Activated CD4-positive, alpha-beta T cell treated with anti-CD3 and anti-CD28 coated beads, Interleukin-2, Interleukin-4, amounts not matched to agents 100 ng/mL and 50 ng/mL, durations not matched to agents 16 hours and 8 hours (primary cell): ENCODE measurements at places on chromosomes 3 and 15.

DNA sequence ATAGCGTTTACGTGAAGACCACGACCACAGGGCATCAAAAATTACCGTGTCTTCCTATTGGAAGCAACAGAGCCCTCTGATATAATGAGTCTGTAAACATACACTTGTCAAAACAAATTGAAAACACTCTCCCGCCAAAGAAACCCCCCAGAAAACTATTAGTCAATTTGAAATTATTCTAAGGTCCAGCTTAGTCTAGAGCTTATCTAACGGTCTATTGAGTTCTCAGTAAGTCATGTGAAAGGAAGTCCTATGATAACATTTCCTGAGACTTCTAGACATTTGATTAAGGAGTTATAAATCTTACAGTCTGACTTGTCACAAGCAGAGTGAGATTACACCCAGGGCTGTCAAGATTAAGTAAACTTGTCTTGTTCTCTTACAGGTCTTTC, 356.3 kb downstream of the FOXP1 start:
- DNase-seq, result peak; percentile 62

DNA sequence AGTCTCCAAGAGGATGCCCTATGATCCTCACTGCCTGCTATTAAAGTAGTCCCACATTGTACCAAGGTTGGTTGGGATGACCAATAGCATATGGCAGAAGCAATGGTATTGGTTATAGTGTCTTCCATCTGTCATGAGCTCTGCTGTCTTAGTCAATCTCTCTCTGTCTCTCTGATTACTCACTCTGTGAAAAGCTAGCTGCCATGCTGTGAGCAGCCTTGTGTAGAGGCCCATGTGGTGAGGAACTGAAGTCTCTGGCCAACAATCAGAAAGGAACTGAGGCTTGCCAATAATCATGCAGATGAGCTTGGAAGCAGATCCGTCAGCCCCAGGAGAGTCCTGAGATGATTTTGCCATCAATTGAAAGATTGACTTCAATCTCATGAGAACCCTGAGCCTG, 60.3 kb upstream of the CFAP161 start:
- DNase-seq, result no peak

DNA sequence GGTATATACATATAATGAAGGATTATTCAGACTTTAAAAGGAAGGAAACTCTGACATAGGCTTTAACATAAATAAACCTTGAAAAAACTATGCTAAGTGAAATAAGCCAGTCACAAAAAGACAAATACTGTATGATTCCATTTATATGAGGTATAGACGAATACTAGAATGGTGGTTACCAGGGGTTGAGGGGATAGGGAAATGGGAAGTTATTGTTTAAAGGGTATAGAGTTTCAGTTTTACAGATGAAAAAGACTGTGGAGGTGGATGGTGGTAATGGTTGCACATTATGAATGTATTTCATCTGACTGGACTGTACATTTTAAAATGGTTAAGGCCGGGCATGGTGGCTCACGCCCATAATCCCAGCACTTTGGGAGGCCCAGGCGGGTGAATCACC, 41.7 kb downstream of the FRMD5 start:
- DNase-seq, result no peak

DNA sequence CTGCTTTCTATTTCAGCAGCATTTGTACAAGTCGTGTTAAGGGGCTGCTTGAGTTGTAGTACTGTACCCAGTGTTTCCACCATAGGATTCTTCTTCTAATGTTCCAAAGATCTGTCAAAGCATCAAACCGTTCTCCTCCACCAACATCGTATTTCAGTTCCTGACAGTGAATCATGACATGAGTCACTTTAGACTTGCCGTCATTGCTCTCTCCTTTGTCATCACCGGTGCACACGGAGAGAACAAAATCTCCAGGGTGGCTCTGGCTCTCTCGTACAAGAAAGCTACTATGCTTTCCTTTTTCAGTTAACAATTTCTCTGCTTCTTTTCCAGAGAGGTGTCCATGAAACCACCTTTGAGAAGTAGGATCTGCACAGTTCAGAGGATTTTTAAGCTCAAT, 270.9 kb upstream of the CCDC54 start:
- no peak for DNase-seq

DNA sequence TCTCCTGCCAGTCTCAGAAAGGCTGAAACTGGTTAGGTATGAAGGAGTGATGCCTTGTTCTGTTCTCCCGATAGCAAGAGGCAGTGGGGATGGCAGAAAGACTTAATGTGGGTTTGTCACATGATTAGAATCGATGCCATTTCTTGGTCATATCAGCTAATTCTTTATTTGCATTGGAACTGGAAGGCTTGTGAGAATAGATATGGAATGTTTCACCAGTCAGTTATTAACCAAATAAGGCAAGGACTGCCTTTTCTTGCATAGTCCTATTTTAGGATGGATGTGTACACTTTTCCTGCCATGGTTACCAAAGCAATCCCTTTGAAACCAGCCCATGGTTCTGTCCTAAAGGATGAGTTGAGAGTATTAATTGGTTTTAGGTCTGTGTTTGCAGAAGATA, 33.7 kb downstream of the FILIP1L start:
- DNase-seq, result no peak

DNA sequence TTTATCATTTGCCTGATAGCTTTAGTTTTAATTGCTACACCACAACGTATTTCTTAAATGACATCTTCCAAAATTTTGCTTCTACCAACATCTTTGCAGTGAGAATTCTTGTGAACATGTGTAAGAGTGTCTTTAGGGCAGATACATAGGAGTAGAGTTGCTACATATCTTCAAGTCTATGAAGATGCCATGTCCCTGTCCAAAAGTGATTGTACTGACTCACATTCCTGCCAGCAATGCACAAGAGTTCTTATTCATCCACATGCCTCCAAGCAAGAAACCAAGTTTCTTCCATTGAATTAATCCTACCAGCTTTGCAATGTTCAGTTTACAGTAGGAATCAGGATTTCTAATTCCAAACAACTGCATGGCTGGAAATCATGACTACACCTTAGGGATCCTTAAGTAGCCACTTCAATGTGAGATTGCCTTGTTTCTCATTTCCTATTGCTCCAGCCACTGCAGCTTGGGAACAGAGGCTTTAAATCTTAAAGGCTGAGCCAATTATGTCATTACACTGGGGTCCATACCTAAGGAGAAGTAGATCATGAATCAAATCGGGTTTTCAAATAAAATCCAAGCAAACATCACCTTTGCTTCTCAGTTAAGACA, 44.5 kb downstream of the BCL2L10 start:
- no peak for DNase-seq

GRCh38 chr15:33001926-33002325, 192.6 kb downstream of the FMN1 start:
- DNase-seq, result no peak

- no peak for DNase-seq
Measured at GRCh38 chr3:25468866-25469319, 40.8 kb downstream of the RARB start.

DNA sequence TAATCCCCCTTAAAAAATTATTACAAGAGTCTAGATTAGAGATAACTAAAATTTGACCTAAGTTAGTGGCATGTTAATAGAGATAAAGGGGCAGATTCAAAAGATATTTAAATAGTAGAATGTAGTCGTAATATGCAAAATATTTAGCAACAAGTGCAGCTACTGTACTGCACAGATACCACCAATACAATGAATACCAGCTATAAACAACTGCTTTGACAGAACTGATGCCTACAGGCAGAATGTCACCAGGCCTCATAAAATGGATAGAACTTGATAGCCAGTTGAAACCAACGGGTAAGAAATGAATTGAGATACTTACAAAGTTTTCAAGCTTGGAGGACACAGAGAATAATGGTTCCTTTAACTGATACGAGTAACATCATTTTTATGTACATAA, 249.3 kb upstream of the VEPH1 start:
- no peak for DNase-seq

- no peak for DNase-seq
Measured at GRCh38 chr3:48446043-48446424, 503 bp upstream of the ATRIP start.

DNA sequence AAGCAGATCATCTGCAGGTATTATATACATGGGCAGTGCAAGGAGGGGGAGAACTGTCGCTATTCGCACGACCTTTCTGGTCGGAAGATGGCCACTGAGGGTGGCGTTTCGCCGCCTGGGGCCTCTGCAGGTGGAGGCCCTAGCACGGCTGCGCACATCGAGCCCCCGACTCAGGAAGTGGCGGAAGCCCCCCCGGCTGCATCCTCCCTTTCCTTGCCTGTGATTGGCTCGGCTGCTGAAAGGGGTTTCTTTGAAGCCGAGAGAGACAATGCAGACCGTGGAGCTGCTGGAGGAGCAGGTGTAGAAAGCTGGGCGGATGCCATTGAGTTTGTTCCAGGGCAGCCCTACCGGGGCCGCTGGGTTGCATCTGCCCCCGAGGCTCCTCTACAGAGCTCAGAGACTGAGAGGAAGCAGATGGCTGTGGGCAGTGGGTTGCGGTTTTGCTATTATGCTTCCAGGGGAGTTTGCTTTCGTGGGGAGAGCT, 639 bp downstream of the MKRN3 start:
- DNase-seq, result no peak

DNA sequence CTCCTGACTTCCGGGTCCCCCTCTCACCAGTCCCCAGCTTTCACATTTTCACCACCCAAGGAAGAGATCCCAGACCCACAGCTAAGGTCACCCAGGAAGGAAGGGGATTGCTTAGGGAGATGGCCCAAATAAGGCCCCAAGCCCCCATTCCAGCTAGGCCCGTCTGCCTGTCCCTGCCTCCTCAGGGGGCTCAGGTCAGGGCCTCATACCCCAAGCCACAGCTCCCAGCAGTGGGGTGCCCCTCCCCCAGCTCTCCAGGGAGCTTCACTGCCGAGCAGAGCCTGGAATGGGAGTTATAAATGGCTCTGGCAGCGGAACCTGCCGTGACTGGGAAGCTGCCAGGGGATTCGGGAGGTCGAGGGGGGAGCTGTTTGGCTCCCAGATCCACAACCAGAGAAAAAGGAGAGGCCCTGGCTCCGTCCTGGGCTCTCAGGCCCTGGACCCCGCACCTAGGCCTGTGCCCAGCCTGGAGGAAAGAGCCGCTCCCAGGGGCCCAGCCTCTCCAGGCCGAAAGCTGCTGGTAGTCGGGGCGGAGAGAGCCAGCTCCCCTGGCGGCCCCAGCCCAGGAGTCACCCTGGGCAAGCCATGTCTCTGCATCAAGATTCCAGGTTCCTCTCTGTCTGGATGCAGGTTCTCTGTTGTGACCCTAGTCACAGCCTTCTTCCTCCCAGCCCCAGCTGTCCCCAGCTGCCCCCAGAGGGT, 550 bp downstream of the CCDC9B start:
- DNase-seq, result no peak

DNA sequence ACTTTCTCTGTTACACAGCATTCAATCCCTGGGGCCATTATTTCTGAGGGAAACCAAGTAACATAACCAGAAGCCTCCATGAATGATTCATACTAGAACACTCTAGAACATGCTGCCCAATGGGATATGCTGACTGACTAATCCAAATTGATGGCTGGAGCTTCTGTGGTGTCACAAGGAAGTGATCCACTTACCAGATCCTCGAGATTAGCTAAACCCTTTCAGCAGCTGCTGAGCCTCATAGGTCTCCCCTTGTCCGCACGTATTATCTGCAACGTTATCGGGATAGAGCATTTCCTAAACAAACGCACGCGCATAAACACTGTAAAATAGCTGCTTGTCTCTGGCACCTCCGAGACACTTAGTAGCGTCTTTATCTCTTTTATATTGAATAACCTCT, 61.2 kb upstream of the PROK2 start:
- DNase-seq, result no peak

GRCh38 chr3:178880274-178880673, 191.3 kb downstream of the ZMAT3 start:
- DNase-seq, result no peak

- no peak for DNase-seq
Measured at GRCh38 chr3:11275926-11276325, 3.7 kb downstream of the ATG7 start.

- no peak for DNase-seq
Measured at GRCh38 chr3:128006061-128007032, 45.9 kb upstream of the SEC61A1 start.

- DNase-seq, result no peak
Measured at GRCh38 chr3:174636451-174636850, 222.7 kb upstream of the NAALADL2 start.

DNA sequence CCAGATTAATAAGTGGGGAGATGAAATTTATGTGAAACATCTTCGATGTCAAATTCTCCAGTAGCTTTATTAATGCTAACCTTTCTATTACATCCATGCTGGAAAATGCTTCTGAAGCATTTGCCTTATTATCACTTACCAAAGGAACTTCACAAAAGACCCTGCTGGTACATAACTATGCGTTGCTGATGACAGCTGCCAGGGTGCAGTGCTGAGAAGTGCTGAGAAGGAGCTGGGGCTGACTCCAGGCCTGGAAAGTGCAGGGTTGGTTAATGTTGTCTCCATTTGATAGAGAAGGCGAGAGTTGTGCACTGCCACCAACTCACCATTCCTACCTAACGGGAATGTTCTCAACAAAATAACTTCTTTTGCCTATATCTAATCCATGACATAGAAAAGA, 736.0 kb upstream of the NR2F2 start:
- no peak for DNase-seq

DNA sequence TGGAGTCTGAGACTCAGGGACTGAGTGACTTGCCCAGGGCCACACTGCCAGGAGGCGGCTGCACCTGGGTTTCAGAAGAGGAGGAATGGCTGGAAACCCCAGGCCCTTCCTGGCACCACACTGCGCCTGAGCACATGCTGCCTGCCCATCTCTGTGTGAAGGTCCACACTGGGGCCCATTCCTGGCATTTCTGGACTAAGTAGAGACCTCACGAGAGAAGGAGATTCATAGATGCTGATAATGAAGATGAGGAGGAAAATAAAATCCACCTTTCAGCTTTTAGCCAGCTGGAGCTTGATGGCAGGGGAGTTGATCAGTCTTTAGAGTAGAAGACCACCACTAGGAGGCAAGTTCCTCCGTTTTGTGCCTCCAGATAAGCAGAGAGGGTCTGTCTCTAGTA, 40.2 kb upstream of the TF start:
- no peak for DNase-seq

- no peak for DNase-seq
Measured at GRCh38 chr3:174202561-174202960, 656.6 kb upstream of the NAALADL2 start.

DNA sequence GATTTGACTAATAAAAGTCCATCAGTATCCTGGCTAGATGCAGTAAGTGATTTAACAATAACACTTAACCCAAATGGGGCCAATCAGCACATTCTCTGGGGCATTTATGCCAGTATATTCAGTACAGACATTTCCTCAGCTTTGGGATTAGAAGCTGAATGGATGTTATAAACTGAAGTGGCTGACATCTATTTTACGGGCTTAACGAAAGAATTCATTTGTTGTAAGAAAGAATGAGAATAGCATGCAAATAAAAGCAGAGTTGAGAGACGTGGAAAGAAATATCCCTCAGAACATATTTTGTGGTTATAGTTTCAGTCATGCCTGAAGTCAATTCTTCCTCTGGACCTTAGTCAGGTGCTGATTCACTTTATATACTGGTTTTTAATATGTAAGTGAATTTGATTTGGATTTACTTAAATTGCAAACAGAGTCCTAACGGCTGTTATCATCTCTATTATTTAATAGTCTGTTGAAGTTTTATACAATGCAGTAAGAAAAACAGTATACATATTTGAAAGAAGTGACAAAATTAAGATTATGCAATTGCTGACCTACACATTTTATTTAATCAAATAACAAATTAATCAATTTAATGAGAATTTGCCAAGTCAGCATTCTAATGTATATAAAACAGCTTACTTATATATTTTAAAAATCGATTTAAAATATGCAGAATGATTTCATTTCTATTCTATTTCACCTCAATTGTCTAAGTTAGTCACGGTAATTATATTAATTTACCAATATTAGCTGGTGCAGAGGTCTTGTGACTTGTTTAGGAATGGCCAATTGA, 513.9 kb upstream of the CADM2 start:
- DNase-seq, result no peak
